NCI-H510A (cell line): ENCODE measurements at places on chromosomes 16 and 17.

DNA sequence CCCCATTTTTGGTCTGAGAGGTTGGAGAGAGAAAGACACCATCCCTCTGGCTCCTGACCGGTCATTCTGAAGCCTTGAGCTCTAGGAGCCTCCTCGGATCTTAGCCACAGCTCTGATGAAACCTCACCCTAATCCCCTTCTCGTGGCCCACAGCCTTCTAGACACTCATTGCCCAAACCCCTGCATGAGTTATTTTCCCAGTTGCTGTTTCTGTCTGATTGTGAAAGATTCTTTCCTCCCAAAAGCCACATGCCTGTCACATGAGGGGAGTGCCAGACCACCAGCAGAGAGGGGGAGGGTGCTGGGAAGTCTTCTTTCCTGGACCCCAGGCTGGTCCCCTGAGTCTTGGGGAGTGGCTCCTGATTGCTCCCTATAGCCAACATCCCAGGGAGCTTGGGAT, 17.6 kb upstream of the ABR start:
- no peak for DNase-seq

DNA sequence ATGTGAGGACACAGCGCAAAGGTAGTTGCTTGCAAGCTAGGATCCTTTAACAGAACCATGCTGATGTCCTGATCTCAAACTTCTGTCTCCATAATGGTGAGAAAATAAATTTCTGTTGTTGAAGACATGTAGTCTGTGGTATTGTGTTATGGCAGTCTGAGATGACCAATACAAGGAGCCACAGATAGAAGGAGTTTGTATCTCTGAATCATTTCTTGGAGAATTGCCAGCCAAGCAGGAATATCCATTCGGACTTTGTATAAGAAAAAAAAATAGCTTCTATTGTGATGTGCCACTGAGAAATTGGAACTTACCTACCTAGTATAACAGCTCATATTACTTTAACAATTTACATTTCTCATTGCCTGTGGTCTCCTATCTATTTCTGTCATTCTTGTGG, 447.6 kb upstream of the CA10 start:
- DNase-seq, result no peak

DNA sequence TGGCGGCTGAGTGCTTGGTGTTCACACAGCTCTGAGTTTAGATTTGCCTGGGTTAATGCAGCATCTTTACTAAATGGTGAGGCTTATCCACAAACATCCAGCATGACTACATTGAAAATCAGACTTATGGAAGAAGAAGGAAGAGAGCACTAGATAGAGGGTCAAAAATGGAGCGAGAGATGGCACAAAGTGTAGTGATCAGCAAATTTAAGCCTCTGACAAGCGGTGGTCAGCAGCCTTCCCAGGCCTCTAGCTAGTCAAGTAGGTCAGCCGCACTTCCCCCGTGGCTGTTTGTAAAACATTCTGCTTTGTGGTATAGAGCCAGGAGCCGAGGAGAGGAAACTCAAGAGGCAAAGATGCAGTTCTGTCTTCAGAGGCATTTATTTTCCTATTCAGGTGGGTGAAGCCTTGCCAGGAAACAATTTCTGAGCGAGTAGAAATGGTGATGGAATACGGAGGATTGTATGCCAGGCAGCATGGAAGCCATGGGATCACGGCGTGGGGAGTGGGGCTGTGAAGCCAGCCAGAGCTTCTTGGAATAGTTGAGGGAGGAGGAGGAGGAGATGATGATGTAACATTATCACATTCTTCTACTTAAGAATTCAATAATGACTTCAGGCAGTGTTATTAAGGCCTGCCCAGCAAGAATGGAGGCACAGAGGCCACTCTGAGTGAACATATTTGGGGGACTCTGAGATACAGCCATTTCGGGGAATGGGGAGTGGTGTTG, 118.9 kb downstream of the MSI2 start:
- no peak for DNase-seq

GRCh38 chr16:88558457-88559442, 11.5 kb upstream of the ZC3H18 start:
- peak; percentile 22 for DNase-seq

DNA sequence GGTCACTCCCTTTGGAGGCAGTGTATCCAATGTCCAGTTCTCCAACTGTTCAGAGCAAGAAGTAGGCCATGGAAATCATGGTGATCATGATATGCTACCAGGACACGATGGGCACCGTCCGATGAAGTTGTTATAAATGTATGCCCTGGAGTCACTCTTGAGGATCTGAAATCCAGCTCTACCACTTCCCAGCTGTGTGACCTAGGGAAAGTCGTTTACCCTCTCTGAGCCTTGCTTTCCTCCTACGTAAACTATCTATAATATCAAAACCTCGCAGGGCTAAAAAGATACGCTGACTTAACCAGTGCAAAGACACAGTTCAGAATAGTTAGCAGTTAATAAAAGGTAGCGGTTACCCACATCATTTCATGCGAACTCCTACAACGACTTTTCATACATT, 194.2 kb downstream of the XYLT1 start:
- no peak for DNase-seq

DNA sequence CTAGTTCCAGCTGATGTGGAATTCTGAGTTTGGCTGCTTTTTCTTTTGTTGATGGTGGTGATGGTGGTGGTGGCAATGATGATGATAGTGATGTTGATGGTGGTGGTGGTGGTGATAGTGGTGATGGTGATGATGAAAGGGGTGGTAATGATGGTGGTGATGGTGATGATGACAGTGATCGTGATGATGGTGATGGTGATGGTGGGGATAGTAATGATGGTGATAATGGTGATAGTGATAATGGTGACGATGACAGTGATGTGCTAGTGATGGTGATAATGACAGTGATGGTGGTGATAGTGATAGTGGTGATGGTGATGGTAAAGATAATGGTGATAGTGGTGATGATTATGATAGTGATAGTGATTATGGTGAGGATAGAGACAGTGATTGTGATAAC, 61.5 kb downstream of the BMERB1 start:
- no peak for DNase-seq

DNA sequence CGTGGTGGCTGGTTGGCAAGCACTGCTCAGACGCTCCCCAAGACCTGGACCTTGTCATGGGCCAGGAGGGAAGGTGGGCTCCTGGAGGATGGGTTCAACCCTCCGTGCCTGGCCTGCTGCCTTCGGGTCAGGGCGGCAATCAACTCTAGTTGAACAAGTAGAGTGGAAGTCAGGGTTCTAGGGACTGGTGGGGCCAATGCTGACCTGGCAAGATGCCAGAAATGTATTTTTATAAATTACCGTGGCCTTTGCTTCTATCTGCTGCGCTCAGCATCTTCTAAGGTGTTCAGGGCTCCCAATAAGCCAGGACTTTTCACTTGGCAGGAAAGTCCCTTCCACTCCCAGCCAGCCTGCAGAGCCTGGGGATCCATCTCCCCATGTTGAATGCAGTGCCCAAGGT, 207.1 kb upstream of the N4BP1 start:
- no peak for DNase-seq

DNA sequence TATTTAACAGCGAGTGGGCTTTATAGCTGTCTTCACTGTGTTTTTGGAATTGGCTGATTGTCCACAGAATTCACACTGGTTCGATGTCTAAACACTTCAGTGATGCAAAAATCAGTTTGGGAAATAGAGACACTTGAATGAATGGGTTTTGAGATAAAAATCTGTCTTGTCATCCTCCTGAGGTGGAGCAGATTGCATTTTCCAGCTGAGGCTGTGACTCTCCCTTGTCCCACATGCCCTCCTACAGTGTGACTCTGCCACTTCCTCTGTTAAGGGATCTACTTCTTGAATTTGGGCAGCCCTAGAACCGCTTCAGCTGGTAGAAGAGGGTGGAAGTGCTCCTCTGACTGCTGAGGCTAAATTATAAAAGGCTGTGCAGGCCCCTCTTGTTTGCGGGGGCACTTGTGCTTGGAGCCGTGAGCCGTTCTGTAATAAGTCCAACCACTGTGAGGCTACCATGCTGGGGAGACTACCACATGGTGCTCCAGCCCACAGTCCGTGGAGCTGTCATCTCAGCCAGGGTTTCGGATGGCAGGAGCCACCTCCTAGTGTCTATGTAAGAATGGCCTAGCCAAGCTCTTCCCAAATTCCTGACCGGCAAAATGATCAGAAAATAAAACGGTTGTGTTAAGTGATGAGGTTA, 175.9 kb downstream of the SPECC1 start:
- DNase-seq, result no peak

DNA sequence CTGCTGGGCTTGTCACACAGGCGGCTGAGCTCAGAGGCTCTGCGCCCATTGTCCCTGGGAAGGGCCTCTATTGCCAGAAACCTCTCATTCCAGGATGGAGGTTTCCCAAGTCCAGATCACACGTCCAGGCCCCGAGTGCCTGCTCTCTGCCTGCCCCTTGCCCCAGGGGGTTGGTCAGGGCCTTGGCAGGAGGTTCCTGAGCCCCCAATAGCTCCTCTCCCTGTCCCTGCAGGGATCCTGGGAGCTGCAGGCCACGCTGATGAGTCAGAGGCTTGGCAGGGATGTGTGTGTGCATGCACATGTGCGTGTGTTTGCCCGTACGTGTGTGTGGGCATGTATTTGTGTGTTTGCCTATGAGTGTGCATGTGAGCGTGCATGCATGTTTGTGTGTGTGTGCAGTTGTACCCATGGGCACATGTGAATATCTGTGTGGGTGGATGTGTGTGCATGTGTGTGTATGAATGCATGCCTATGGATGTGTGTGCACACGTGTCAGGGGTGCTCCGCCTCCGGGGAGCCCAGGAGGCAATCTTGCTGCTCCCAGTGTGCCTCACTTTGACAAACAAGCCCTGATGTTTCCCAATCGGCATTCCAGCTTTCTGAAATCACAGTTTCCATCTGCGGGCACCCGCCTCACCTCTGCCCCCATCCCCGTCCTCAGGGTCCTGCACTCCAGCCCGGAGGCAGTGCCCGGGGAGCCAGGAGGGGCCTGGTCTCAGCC, 98.4 kb upstream of the GSE1 start:
- no peak for DNase-seq

GRCh38 chr17:39090908-39091665, 60.4 kb downstream of the PLXDC1 start:
- DNase-seq, result no peak

DNA sequence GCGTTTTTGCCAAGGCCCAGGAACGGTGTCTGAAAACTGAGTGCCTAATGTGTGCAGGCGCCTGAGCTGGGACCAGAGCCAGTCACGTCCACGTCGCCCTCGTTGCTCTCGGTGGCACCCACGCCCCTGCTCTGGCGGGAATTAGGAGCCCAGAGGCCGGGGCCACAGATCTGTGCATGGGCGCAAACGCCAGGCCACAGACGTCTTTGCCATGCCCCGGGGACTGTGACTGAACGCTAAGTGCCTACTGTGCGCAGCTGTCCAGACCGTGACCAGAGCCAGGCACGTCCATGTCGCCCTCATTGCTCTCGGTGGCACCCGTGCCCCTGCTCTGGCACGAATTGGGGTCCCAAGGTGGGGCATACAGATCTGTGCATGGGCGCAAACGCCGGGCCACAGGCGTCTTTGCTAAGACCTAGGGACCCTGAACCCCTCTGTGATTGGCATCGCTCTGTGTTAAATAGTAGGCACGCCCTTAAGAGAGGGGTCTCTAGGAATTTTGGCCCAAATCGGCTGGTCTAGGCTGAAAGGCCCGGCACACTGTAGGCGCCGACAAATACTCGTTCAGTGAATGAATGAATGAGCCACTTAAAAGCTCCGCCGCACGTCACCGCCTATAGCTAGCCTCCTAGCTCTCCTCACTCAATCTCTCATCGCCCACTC, 827 bp upstream of the UBALD1 start:
- DNase-seq, result no peak

DNA sequence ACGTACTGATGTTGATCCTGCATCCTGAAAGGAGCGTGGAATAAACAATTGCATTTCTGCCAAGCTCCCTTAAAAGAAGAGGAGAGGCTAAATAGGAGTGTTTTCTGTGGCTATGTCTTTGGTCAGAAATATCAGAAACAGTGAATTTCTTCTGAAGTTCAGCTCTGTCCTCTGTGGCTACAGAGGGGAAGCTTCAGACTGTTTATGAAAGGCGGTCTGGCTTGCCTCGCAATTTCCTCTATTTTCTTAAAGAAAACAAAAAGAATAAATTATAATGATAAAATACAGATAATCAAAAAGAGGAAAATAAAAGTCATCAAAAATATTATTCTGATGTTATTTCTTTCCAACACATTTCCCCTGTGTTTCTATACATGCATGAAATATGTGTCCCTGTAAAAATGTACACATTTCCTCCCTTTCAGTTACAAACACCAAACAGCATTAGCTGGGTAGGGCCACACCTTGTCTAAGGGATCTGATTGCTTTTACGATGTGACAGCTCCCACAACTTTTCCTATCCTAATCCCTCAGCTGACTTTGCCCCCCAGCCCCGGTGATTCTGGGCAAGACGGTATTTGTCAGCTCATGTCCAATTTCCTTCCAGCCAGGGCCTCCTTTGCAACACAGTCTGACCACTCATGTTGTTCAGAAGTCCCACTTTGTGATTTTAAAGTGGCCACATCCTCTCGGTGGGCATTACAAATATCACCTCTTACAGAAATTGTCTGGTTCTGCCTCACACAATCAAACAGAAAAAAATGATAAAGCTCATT, 439.0 kb downstream of the HS3ST3B1 start:
- DNase-seq, result no peak

DNA sequence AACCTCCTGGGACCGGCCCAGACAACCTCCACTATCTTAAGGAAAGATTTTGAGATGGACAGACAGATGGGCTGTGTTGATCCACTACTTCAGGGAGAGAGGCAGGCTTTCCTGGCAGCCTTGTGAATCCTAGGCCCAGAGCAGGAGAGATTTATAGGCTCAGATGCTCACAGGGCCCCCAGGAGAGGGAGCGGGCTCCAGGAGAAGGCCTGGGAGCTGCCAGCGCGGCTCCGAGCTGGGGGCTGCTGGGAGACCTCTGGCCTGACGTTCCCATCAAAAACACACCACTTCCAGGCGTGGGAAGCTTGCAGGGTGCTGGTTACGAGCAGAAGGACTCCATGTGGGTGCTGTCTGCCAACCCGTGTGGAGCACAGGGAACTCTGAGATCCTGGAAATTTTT, 53.2 kb downstream of the MYH11 start:
- DNase-seq, result no peak

DNA sequence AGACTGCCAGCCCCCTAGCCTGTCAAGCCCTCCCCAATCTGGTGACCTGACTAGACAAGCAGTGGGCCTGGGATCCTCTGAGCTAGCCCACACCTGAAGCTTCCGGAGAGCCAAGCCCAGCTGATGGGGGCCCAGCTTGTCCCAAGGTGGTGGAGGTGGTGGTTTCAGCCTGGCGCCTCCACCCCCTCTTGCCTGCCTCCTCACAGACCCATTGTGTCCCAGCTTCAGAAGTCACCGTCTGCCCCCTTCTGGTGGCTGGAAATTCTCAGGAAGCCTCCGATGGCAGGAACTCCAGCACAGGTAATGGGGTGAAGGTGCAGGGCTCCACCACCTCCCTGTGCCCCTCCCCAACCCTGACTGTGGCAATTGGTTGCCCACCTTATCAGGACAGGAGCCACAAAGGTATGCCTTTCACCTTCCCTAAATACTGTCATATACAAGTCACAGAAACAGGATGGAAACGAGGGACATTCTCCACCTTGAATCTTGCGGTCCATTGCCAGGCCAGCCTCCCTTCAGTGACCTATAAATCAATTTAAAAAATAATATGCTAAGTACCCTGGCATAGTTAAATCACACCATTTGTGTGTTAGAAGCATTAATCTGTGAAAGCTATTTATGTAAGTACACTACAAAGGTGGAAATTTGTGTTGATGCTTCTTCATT, 66.0 kb upstream of the ZNF423 start:
- DNase-seq, result peak; percentile 60

GRCh38 chr17:68179236-68179925, 68.5 kb upstream of the AMZ2 start:
- no peak for DNase-seq
